ENCODE measurements at places on chromosomes 11 and 22.

DNA sequence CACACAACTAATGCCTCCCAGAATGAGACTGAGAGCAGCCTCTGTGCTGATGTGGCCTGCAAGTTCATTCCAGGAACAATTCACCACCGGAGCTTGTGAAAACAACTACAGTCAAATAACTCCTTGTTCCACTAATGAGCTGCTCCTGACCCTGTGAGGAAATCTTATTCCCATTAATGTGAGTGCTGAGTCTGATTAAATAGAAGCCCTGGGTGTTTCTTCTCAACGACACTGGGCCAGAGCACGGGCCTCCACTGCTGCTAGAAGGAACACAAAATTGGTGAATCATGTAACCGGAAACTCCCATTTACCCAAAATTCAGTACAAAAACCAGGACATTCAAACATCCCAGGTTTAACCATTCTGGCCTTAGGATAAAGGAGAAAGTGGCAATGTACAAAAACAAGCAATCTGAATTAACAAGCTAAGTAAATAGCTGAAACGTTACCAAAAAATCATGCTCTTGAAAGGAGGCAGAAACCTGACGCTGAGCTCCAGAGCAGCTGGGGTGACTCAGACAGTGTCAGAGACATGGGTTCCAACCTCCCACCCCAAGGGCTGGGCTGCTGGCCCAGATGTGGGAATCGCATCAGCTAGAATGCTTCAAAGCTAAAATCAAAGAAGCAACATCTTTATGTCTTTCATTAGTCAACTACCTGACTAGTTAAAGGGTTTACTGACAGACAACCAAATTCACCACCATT lies 26.7 kb downstream of the SERGEF start:
- DNase-seq: no peak

- no peak for DNase-seq
These were observed 21.2 kb upstream of the TMEM218 start for GRCh38 chr11:125132596-125132995.

GRCh38 chr11:65646958-65647701 lies 9.2 kb downstream of the SIPA1 start:
- no peak for DNase-seq

DNA sequence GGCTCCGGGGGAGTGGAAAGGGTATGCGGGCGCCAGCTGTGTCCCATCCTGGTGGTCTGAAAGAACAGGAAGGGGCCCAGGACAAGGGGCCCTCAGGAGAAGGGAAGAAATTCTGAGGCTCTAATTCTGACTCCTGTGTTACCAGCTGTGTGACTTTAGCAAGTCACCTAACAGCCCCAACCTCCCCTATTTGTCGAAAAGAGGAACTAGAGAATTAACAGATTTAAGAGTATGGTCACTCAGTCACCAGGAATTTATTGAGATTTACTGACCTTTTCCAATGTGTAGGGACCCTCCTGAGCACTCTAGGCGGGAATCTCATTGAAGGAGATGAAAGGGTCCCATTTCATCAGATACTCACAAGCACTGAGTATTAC lies 14.6 kb downstream of the RPS6KA4 start:
- DNase-seq: no peak

DNA sequence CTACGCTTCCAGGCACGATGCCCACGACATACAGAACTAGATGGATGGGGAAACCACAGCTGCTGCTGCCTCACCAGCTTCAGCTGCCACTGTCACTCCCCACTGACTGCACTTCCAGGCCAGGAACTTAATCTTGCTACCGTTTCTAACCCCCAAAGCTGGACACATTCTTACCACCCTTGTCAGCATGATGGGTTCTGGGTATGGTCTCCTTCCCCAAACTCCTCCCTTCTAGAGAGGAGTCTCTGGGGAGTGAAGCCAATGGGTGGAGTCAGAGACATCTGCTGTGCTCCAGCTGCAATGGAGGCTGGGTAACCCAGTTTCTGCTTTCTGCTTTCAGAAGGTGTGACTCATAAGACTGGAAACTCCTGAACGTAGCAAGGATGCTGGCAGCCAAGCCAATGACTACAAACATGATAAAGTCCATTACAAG lies 87.0 kb upstream of the THY1 start:
- DNase-seq: peak; percentile 46

- no peak for DNase-seq
These were observed 27.6 kb upstream of the PPFIA1 start for GRCh38 chr11:70242885-70243284.

GRCh38 chr11:132456751-132457328 lies 1075.5 kb downstream of the OPCML start:
- no peak for DNase-seq

- DNase-seq: no peak
These were observed 13.5 kb downstream of the BTBD10 start for GRCh38 chr11:13449522-13449921.

DNA sequence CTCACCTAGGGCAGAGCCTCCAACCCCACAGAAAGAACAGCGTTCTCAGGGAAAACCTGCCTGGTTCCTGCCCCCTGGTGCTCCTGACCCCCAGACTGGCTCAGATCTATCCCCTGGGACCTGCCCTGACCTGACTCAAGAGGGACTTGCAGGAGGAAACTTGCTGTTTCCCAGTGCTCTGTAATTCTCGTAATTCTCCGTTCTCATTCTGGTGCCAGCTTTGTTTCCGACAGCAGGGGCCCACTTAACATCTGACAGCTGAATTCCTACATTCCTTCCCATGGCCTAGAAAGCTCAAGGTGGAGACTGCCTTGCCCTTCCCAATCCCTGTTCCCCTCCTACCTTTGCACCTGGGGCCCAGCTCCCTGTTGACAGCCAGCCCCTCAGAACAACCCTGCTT lies 12.5 kb upstream of the CSF2RB start:
- DNase-seq: no peak

GRCh38 chr11:45580399-45580798 lies 85.0 kb downstream of the CHST1 start:
- no peak for DNase-seq

Measured in GM12891 (cell line).